Femur (tissue), 1 donor: ENCODE measurements at places on chromosomes 4 and X.

DNA sequence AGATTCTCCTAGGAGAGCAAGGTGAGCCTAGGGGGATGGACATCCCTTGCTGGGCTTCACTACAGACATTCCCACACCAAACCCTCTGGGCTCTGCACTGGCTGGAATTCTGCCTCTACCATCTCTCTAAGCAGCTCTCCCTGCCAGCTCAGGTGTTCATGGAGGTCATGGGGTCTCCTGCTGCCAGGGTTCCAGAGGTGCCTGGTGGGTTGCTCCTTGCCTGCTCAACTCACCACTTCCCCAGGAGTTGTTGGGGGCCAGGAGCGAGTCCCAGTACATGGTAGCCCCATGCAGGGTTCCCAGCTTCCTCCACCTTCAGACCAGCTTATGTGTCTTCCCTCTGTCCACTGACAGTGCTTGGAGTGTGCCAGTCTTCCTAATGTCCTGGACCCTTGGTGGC, 167.8 kb upstream of the PAQR3 start:
- DNase-seq = no peak

- DNase-seq = no peak
Observed at GRCh38 chr4:15740764-15741404, 37.2 kb upstream of the CD38 start.

- no peak for DNase-seq
Observed at GRCh38 chr4:52576961-52577623, 82.0 kb downstream of the USP46 start.

GRCh38 chr4:86247320-86247719, 112.5 kb downstream of the MAPK10 start:
- DNase-seq = no peak

DNA sequence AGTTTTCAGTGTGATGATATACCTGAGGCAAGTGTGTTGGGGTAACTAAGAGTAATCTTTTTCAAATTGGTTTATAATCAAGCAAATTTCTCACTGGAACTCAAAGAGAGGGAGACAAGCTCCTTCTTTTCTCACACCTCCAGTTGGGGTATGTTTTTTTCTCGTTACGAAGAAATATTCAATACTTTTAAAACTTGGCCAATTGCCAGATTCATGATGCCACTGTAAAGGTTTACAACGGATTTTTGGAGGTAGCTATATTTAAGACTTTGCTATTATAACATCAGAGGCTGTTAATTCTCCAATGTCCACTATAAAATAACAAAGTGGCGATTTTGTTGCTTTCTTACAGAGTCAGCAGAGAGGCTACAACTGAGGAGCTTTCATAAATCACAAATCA, 49.2 kb upstream of the ATP8A1 start:
- no peak for DNase-seq

DNA sequence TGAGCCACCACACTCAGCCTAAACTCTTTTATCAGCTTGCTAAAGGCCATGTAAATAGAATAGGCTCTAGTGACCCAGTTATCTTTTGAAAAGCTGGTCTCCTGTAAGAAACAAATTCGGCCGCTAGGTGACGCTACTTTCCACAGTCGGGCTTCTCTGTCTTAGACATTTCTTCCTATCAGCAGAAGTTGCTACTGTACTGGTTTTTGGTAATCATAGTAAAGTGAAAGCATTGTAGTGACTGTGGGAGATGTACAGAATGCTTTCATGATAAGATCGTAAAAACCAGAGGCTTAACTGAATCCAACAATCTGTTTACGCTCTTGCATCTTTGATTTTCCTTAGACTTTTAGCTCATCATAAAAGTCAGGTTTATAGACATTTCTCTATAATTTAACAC, 82.6 kb downstream of the GK start:
- DNase-seq = peak; percentile 45

DNA sequence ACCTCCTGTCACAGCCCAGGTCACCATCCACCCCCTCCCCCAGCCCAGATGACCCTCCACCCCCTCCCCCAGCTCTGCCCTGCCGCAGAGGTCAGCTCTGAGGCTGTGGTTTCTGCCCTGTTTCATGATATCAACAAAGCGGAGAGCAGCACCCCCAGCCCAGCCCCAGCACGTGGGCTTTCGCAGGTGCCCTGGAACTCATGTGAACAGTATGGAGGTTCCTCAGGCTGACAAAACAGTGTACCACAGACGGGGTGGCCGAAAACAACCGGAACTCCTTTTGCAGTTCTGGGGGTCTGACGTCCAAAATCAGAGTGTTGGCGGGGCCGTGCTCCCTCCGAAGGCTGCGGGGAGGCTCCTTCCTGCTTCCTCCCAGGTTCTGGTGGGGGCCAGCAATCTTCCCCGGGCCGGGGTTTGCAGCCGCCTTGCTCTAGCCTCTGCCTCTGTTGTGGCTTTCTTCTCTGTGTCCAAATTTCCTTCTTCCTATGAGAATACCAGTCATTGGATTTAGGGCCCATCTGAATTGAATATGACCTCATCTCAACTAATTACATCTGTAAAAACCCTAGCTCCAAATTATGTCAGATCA, 7.9 kb upstream of the PSAPL1 start:
- DNase-seq = no peak
